Renal cortex interstitium (tissue), 15 donors: ENCODE measurements at places on chromosomes 12 and 14.

DNA sequence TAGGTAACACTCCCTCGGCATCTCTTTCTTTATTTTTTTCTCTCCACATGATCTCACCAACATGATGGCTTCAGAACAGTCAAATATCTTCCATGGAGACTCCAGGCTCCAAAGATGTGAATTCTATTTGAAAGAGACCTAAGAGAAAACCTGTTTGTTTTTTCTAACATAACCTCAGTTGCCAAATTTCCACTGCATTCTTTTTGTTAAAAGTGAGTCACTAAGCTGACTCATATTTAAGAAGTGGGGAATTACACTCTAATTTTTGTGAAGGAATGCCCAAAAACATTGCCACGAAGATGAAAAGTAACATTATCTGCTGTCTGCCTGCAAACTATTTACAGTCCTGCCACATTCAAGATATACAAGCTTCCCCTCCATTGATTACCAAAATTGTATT, 1337.6 kb downstream of the LRFN5 start:
- DNase-seq = no peak

DNA sequence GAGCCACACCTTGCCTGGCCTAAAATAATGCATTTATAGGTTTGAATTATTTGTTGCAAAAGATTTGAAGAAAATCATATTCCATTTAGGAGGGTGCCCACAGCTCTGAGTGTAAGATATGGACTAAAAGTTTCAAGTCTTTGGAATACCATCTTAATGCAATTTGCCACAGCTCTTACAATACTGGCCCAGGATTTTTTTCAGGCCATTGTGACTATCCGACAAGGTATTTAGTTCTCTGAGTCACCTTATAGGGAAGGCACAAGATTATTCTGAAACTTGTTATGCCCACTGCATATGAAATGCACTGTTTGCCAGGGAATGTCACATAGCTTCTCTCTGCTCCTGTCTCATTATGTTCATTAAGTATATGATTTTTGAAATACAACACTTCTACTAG, 29.6 kb upstream of the SLC6A13 start:
- DNase-seq = no peak

DNA sequence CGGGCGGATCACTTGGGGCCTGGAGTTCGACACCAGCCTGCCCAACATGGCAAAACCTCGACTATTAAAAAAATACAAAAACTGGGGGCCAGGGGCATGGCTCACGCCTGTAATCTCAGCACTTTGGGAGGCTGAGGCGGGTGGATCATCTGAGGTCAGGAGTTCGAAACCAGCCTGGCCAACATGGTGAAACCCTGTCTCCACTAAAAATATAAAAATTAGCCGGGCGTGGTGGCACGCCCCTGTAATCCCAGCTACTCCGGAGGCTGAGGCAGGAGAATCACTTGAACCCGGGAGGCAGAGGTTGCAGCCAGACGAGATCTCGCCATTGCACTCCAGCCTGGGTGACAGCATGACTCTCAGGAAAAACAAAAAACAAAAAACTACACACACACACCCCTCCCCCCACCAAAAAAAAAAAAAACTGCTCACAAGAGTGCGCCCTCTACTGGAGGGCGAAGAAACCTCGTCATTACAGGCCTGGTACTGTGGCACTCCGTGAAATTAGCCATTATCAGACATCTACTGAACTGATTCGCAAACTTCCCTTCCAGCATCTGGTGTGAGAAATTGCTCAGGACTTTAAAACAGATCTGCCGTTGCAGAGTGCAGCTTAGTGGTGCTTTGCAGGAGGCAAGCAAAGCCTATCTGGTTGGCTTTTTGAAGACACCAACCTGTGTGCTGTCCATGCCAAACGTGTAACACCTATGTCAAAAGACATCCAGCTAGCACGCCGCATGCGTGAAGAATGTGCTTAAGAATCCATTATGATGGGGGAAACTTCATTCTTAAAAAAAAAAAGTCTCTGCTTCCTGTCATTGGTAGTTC, 7.7 kb downstream of the PPP1R3E start:
- DNase-seq = no peak

GRCh38 chr12:109693653-109694600, 19.7 kb upstream of the FAM222A start:
- no peak for DNase-seq

DNA sequence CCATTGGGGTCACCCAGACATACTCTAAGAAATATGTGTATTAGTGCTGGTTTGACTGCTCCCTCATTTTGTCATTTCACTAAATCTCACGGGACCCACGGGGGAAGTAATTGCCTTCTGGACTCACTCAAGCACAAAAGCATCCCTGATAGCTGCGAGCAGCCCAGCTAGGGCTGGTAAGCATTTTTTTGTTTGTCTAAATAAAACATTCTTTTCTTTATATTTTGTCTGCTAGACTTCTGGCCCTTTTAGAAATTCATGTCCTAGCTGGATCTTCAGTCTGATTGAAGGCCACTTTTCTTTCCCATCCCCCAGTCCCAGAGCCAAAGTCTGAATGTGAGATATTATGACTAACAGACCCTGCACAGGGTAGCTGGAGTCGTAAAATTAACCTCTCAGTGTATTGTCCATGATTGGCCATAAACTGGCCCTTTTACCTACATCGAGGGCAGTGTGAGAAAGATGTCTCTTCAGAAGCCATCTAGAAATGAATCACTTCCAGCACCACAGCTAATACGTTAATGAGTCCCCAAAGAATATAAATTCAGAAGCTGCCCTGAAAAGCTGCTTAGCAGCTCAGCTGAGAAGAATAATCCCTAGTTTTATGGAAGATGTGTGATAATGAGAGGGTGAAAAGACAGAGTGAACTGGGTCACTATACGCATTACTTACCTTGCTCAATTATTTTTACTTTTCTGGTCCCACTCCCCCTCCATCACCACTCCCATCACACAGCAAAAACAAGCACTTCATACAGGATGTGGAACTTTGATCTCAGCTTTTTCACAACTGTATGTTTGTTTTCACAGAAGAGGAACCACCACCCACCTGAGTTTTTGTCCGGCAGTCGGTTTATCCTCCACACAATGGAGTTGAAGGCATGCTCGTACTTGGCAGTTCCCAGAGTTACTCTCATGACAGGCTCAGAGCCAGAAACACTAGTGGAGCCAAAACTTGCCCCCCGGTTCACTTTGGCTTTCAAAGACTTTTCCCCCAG, 55.6 kb upstream of the GTF2A1 start:
- no peak for DNase-seq

- no peak for DNase-seq
These were observed 108.2 kb downstream of the SYNE2 start for GRCh38 chr14:63960926-63961567.

- peak; percentile 60 for DNase-seq
These were observed at the start of gene LRFN5 for GRCh38 chr14:41606532-41607303. TSS of gene LRFN5 (plus strand) at chr14:41606876.

DNA sequence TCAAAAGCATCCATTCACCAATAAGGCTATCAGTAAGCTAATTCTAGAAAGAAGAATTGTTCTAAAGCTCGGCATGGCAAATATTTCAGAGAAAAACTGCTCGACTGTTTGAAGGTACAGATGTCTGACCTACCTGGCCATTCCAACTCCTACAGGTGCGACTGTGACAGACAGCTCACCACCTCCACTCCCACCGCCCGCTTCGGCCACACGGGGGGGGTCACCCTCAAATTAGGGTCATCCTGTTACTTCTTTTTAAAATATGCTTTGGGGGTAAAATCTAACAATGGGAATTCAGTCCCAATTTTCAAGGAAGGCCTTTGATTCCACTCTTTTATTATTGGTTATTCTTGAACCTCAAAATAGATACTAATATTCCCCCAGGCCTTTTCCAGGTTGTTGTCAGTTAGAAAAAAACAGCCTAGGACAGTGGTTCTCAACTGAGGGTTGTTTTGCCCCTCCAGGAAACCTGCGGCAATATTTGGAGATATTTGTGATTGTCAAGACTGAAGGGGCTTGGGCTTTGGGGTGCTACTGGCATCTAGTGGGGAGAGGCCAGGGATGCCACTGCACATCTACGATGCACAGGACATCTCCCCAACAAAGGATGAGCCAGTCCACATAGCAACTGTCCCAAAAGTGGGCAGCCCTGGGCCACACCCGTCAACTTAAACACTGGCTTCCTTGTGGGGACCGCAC, 81.2 kb downstream of the BCL11B start:
- no peak for DNase-seq

DNA sequence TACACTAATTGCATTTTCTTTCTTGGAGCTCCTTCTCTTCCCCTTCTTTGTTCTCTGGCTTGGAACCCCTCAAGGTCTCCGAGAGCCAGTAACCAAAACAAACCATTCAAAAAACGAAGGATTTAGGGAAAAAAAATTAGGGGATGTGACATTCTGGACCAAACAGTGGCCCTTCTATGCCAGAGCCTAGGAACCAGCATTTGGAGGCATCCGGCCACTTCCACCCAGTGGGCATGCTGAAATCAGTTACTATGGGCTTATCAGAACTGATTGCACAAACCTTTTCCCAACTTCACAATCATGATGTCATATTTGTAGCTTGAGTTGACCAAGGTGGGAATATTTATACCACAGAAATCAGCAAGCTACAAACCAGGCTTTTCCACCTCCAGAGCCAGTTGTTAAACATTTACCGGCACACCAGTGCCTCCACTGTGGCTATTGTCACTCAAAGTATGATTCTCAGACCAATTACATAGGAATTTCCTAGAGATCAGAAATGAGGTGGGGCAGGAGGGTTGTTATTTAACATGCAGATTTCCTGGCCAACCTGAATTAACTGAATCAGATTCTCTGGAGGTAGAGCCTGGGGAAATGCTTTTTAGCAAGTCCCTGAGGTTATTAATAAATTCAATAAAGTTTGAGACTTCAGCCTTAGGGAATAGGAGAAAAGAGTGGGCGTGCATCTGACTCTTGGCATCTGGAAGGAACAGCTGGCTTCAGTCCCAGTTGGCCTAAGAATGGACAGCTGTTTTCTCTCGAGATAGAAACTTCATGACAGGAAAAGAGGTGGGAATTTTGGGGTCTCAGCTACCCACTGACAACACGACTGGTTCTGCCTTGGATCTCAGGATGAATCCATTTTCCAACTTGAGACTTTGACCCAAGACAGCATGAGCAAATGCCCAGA, 273.9 kb downstream of the ZFP36L1 start:
- DNase-seq = no peak

DNA sequence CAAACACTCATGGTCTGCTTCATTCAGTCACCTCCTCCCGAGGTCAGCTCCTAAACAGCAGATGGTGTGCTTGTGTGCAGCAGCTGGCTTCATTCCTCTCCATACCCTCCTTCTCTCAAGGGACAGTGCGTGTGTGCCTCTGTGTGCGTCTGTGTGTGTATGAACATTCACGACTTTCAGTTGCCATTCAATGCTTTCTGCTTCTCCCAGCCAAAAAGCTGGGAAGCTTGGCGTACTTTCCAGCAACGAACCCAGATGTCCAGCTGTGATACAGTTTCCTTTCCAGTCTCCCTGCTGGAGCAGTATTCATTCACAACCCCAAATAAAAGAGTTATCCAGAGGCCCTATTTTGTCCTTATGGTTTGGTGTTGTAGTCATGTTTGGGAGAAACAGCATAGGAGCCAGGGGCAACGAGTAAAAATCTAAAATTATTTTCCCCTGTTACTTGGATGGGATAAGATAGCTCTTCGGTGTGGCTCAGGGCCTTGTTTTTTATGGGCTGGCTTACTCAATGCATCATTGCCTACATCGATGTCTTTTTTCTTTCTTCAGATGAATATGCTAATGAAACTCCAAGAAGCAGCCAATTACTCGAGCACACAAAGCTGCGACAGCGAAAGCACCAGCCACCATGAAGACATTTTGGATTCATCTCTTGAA, 379.3 kb downstream of the NAV3 start:
- no peak for DNase-seq

- DNase-seq = no peak
These were observed 39.0 kb downstream of the KIF26A start for GRCh38 chr14:104177411-104177810.

GRCh38 chr12:69515394-69515930, 45.3 kb downstream of the FRS2 start:
- no peak for DNase-seq

DNA sequence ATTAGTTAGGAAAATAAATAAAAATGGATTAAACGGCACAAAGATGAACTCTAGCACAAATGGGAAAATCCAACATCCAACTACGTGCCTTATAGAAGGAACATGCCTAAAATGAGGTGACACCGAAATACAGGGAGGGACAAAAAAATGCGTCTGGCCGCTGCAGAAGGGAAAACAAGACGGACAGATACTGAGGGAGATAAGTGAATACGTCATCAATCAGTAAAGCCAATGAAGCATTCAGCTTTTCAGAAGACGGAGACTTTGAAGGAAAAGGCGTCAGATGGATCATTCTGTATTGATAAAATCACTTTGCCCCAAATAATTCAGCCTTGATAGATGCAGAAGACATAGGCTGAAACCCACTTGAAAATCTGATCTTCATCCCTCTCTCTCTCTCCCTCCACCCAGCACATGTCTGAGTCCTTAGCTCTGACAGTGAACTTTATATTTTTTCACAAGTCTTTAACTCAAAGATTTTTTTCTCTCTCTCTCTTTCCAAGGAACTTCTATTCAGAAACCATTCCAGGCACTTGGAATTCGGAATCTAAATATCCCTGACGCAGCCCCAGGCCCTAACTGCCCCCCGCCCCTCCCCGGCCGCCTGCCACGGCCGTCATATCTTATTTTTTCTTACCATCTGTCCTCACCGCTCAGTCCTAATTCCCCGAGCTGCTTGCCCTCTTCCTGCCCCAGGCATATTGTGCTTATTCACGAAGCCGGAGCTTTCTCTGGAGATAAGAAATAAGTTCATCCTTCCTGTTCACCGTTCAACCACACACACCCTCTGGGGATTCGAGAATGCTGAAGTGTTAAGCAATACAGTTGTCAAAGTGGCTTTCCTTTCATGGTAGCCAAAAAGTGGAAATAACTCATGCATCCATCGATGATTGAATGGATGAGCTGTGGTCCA, 35.5 kb upstream of the RFLNA start:
- DNase-seq = no peak

DNA sequence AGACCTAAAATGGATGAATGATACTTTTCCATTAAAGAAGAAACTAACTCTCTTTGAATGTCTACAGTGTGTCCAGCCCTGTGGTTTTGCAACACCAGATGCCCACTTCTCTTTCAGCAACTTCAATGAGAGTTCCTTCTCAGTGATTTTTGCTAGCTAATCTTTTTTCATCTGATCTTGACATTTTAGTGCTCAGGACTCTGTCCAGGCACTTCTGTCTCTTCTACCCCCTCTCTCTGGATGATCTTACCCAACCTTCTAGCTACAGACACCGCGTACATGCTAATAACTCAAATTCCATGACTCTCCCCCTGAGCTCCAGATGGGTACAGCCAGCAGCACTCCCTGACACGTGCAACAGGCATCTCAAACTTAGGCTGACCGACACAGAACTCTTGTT, 161.1 kb upstream of the FOXN3 start:
- no peak for DNase-seq

GRCh38 chr14:90426663-90427062, 29.8 kb downstream of the CALM1 start:
- no peak for DNase-seq

DNA sequence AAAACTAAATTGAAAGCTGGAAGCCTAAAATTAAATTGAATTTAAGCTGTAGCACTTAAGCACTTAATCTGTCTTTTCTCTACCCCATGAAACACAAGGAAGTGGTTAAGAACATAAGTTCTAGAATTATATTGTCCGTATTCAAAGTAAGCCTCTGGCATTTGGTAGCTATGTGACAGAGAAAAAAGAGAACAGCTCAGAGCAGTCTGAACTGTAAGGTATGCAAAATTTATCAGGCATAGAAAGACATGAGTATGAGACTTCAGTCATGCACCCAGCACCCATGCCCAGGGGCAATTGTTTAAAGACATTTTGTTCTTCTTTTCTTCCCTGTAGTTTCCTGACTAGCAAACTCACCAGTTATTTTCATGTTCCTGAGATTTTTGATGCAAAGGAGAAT, 116.7 kb downstream of the KCNMB4 start:
- DNase-seq = no peak
